Spinal cord (tissue), 10 donors: ENCODE measurements at places on chromosomes 13 and 19. TPM values are rescaled to one million over a fixed set of nuclear protein-coding genes. Genes with fewer than 3 reads are reported as not detected.

GRCh38 chr13:114100446-114101357, 31.7 kb downstream of the RASA3 start:
- H3K4me1 ChIP-seq = peaks cover 67% of the 10 kb centered on the region
- no peak for DNase-seq
- peaks cover 47% of the 10 kb centered on the region for H3K36me3 ChIP-seq
- peak overlapping the region; percentile 64 for H3K27ac ChIP-seq

GRCh38 chr19:19214892-19215291, 3.1 kb downstream of the NCAN start:
- no peak for DNase-seq
- no peak overlapping the region for H3K27ac ChIP-seq
- peak overlapping the region; percentile 66 for H3K4me3 ChIP-seq
- H3K36me3 ChIP-seq = peaks cover 47% of the 10 kb centered on the region

DNA sequence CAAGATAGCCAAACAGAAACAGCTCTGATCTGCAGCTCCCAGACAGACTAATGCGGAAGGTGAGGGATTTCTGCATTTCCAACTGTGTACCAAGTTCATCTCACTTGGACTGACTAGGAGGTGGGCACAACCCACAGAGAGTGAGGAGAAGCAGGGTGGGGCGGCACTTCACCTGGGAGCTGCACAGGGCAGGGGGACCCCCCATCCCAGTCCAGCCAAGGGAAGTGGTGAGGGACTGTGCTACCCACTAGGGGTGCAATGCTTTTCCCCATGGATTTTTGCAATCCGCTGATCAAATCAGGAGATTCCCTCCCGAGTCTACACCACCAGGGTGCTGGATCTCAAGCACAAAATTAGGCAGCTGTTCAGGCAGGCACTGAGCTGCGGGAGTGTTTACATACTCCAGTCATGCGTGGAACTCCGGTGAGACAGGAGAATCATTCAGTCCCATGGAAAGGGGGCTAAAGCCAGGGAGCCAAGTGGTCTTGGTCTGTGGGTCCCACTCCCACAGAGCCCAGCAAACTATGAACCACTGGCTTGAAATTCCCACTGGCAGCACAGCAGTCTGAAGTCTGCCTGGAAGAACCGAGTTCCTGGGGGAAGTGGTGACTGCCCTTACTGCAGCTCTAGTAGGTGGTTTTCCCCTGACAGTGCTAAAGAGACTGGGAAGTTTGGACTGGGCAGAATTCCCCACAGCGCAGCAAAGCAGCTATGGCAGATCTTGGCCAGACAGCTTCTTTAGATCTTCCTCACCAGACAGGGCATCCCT, 85.1 kb upstream of the UFM1 start:
- no peaks in the 10 kb centered on the region for H3K36me3 ChIP-seq
- H3K4me1 ChIP-seq = no peaks in the 10 kb centered on the region
- no peak overlapping the region for H3K27ac ChIP-seq

DNA sequence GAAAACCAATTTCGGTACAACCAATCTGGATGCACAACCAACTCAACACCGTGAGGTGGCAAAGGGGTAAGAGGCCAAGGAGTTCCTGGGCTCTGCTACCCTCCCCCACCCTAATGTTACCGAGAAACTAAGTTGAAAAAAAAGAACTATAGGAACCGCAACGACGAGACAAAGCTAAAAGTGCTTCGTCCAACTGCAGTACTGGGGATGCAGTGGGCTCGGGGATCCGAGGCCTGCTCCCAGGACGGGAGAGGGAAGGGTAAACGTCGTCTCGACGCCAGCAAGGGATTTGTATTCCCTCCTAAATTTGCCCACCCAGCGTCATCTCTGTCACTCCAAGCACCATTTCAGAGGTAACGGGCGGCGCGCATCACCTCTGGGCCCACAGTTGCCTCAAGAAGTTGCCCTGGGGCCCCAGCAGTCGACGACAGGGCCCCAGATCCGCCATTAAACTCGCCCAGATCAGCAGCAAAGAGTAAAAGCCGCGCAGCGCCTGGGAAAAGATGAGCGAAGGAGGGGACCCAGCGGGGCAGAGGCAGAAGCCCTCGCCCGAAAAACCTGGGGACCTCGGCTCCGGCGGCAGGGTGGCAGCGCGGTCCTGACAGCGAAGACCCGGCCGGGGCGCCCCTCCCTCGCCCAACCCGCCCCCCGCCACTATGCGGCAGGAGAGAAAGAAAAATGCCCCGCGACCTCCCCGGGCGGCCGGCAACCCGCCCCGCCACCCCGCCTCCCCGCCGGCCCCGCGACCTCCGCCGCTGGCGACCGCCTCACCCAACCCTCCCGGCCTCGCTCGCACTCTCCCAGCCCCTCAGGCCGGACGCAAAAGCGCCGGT, 752 bp downstream of the ZMYM5 start:
- peak overlapping the region; percentile 99 for H3K27ac ChIP-seq
- peaks cover 9% of the 10 kb centered on the region for H3K36me3 ChIP-seq
- no peak for DNase-seq
- H3K4me3 ChIP-seq = peak overlapping the region; percentile 80

CGB2 gene
- polyA plus RNA-seq = not detected

SIGLEC12 gene
- polyA plus RNA-seq = not detected

C19orf85 gene
- polyA plus RNA-seq = not detected
